NCI-H748 treated with DMSO at 0.1 percent for 48 hours (cell line): ENCODE measurements at places on chromosomes 2 and 18.
A peak's percentile ranks its signal among the peaks of the same experiment; 100 is the strongest.

GRCh38 chr2:171836146-171836910, 57.7 kb downstream of the SLC25A12 start:
- DNase-seq: no peak

- no peak for DNase-seq
Measured at GRCh38 chr2:54977149-54977548, 73.1 kb downstream of the RTN4 start.

DNA sequence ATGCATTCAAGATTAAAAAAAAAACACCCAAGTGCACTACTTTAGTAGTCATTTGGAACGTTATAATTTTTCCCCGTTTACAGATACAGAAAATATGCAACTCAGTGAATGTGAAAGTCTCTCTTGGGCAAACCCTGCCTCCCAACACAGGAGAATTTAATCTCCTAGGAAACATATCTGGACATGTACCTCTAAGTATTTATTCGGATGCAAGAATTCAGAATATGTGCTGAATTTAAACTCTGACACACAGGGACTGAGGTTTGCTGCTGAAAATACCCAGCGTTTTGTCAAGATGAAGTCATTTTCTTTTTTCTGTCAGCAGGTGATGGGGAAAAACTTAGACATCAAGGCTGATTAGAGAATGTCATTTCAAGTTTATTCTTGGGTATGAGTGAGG, 105.4 kb downstream of the ACKR3 start:
- DNase-seq: no peak

GRCh38 chr2:32697156-32697555, 69.3 kb downstream of the TTC27 start:
- no peak for DNase-seq

GRCh38 chr2:161146996-161147395, 13.2 kb upstream of the TANK start:
- no peak for DNase-seq

GRCh38 chr18:37524498-37525261, 40.9 kb downstream of the CELF4 start:
- peak; percentile 48 for DNase-seq

DNA sequence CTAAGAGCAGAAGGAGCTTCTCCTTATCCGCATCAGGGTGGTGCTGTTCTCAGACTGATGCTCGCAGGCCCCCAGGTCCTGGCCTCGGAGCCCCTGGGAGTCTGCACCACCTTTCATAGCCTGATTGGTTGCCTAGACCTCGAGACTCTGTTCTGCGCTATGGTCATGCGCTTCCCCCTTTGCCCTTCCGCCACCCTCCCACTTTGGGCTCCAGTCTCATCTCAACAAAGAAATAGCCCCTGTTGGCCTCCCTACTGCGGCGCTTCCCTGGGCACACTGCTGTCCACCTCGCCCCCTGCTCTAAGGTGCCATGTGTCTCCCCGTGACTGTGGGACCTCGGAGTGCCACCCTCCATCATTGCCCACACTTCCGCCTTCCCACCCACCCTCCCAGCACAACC, 102.9 kb upstream of the TWIST2 start:
- no peak for DNase-seq

GRCh38 chr2:235195921-235196320, 244.1 kb downstream of the SH3BP4 start:
- DNase-seq: no peak

DNA sequence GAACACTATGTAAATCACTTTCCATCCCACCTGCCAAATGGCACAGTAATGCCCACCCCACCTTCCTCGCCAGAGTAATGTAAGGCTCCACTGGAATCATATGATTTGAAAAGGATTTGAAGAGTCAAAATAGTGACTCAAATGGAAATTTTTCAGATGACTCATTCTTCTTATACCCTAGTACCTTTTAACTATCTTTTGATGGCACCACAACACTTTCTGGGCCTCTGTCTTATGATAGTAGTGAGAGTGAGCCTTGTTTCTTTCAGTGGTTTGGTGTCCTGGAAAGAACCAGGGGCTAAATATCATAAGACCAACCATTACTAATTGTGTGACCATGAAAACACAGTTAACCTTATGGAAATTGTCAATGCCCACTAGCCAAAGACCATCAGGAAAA, 235.4 kb upstream of the SLC14A2 start:
- no peak for DNase-seq

GRCh38 chr2:234991793-234992192, 40.0 kb downstream of the SH3BP4 start:
- DNase-seq: no peak

DNA sequence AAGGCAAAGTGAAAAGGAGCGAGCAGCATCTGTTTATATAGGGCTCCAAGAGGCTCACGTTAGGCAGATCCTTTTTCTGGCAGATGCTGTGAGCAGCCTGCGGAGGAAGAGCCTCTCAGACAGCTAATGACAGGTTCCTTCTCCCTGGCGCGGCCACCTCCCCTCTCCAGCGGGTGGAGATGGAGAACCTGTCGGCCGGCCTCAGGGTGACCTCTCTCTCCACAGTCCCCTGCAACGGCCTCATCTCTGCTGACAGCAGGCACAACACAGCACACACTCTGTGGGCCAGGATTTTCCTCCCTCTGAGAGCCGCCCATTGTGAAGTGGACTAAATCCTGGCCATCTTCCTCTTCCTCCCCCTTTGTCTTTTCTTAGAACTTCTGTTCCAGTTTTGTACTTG, 119.8 kb downstream of the PRKCE start:
- peak; percentile 4 for DNase-seq

- no peak for DNase-seq
Measured at GRCh38 chr2:27844821-27845255, 45.3 kb downstream of the RBKS start.

GRCh38 chr2:204909791-204910190, 364.5 kb downstream of the PARD3B start:
- DNase-seq: no peak

DNA sequence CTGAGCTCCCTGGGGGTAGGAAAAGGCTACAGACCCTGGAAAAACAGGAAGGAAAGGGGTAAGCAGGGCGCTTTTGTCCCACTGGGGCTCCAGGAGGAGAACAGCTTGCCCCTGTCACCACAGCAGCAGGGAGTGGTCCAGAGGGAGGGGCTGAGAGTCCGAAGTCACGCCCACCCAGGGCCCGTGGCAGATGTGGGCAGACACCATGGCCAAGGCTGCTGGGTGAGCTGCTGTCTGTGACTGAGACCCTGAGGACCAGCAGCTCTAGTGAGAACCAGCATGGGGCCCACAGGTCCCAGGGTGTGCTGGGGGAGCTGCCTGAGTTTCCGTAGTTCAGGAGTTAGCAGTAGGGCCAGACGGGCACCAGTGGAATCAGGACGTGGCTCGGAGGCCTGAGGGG, 162.0 kb downstream of the SPP2 start:
- no peak for DNase-seq

DNA sequence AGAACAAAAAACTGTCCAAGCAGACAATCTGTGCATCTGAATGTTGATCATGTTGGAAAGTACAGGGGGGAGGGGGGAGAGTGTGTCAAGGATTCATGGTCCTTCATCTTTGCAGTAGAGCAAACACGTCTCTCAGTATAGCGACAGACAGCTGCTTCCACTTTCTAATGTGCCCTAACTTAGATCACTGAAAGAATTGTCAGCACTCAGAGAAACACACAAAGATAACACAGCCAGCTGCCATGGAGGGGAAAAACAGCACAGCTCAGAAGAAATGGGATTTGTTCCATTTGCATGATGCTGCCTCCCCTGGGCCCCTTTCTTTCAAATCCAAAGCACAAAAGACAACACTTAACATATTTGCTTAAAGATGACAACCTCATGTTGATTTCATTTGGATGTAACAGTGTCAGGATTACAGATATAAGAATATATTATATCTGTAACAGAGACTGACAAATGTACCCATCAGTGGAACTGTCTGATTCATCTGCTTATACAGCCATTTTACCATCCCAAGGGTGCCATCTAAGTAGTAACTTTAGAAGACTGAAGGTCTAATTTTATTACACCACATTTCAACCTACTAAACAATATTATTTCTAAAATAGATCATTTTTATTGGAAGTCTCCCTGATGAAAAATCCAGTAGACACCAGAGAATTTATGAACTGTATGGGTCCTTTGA, 17.7 kb downstream of the FIGN start:
- peak; percentile 69 for DNase-seq

- no peak for DNase-seq
Measured at GRCh38 chr2:179313057-179313456, 48.4 kb upstream of the SESTD1 start.

GRCh38 chr18:37122877-37123276, 293.9 kb downstream of the KIAA1328 start:
- DNase-seq: no peak

GRCh38 chr18:36075862-36076587, 8.7 kb upstream of the RPRD1A start:
- DNase-seq: no peak

DNA sequence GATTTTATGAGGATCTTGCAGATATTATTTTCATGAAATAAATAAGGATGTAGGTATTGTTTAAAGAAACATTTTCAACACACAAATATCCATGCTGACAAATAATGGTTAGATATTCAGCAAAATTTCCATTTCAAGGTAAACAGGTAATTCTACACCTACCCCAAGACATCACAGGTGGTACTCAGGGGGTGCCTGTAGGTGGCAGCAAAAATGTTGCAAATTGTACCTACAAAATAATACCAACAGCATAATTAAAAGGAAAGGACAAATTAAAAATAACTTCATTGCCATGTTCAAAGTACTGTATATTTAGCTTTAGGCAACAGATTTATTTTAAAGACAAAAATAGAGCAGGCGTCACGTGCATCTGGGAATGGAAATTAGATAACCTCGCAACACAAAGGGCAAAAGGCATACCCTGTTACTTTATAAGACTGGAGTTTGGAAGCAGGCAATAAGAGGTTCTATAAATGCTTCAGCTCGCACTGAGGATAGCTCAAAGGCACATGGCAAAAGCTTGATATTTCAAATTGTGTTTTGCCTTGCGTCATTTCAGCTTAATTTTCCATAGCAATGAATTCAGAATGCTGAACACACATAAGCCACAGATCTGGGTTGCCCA, 630.5 kb downstream of the TDRD15 start:
- no peak for DNase-seq

DNA sequence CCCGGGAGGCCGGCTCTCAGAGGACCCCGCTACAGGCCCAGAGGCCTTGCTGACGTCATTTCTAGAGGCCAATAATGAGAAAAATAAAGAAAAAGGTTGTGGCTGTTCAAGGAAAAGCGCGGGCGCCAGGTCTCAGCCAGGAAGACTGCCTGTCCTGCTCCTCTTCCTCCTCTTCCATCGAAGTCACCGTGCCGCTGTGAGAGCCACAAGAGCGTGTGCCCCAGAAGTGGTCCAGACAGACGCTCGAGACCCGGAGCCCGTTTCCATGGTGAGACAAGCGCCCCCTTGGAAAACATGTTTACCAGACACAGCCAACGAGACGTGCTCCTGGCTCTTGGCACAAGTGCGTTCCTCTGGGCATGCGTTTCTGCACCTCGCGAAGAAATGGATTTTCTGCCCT, 210.5 kb downstream of the HDAC4 start:
- DNase-seq: no peak
